ENCODE measurements at places on chromosomes 16 and 17.

DNA sequence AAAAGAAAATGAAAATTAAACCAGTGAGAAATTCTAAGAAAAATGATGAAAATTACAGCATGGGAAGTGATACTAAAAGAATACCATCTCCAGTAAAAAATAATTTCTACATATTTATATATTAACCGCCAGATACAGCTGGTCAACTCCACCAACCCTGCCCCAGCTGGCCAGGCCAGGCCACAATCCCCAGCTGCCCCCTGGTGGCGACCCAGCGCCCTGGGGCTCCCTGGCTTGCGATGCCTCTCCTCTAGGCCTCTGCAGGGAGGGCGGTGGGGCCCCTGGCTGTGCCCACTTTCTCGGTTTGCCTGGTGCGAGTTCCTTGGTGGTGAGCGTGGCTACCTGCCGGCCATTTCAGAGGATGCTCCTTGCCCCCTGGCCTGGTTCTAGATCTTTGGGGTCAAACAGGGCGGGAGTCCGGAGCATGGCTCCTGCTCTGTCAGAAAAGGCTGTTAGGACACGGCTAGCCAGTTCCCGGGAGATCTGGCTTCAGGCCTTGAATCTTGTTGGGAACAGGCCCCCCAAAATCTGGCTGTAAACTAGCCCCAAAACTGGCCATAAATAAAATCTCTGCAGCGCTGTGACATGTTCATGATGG lies 14.5 kb downstream of the GLIS2 start:
- DNase-seq = no peak

DNA sequence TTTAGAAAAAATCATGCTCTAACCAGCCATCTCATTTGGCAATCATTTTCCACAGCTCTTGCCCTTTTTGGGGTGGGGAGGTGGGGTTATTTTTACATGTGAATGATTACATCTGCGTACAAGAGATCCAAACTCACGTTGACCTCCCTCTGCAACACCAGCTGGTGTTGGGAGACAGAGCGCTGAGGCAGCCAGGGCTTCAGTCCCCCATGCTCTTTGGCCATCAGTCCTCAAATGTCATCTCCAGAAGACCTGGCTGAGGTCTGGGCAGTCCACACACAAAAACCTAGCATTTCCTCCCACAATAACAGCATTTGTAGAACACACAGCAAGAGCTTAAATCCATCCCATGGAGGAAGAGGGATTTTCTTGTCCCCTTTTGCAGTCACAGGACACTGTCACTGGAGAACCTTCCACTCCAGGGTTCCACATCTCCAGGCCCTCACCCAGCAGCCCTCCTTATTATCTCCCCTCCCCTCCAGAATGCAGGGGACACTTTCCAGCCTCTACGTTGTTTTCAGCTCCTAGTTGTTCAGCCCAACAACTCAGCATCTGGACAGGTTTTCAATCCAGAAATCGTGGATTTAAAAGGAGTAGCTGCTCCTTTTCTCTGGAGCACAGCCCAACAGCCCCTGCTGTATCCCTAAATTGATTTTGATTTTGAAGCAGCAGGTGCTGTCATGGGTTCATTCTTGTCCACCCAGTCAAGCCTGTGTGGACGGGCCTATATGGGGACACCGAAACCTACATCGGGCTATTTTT lies 21.1 kb downstream of the MEOX1 start:
- DNase-seq = no peak

- no peak for DNase-seq
Observed at GRCh38 chr17:50370052-50370451, 2.9 kb downstream of the MRPL27 start.

DNA sequence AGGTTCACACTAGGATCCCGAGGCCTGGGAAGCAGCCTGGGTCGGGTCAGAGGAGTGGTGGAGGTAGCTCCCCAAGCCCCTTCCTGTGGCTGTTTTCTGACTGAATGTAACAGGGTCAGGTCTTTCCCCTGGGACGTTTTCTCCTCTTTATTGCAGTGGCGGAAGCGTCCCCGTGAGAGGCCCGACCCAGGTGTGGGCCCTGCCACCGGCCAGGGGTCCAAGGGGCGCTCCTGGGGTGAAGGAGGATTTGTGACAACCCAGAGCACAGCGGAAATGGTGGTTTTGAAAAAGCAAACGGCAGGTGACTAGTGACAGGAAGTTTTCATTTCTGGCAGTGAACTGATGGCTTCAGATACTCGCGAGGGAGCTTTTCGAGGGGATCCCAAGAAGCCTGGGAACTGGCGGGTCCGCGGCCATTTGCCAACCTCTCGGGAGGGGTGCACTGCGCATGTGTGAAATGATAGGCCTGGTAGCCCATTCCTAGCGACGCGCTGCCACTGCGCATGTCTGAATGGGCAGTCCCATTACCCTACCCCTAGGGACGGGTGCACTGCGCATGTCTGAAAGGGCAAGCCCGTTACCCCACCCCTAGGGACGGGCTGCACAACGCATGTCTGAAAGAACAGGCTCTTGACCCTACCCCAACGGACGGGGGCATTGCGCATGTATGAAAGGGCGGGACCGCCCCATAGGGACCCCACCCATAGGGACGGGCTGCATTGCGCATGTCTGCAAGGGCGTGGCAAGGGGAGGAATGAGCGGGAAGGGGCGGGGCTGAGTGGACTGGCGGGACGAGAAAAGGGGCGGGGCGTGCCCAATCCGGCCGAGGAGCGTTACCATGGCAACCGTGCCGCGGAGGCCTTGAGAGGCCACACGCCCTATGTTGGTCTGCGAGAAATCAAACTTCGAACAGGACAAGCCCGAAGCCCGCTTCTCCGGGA lies 1747.9 kb downstream of the TP53TG3F start:
- DNase-seq = no peak

- DNase-seq = no peak
Observed at GRCh38 chr17:37637956-37638355, 5.3 kb downstream of the DDX52 start.

DNA sequence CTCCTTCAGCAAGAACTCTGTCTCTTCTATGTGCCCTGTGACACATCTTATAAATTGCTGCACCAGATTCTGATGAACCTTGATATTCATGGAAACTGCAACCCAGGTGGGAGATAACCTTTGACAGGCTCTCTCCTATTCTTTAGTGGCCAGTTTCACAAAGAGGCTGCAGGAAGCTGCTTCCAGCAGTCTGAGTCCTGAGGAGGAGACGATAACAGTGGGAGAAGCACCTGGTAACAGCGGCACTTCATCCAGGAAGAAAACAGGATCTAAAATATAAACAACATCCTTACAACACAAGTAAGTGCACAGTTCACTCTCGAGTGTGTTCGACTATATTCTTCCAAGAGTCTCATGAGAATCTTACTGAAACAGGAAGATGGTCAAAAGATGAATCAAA lies 180.1 kb downstream of the MAP2K6 start:
- no peak for DNase-seq

DNA sequence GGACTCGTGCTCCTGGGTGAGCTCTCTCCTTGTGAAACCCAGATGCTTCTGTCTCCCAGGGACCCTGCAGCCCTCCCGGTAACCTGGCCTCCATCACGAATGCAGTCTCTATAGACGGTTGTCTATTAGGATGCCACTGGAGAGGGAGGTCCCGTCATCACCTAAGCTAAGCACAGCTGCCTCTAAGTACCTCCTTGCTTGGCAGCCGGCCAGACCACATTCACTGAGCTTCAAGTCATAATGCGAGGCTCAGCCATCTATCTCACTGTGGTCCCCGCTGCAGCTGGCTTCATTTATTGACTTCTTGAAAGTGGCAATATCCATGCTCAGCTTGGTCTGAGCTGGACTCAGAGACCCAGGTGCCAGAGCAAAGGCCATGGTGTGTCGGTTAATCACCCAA lies 74.5 kb upstream of the HSBP1 start:
- DNase-seq = no peak

DNA sequence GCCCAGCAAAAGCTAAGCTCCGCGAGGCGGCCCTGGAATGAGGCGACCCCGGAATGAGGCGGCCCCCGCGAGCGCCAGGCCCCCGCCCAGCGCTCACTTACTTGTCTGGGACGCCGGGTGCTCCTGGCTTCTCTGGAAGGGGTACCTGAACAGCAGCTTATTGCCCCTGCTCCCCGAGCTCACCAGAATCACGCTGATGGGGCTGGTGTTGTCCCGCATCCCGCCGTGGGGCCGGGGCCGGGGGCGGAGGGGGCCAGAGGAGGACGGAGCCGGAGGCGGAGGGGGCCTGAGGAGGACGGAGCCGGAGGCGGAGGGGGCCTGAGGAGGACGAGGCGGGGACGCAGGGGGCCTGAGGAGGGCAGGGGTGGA lies 440 bp downstream of the NPRL3 start:
- no peak for DNase-seq

DNA sequence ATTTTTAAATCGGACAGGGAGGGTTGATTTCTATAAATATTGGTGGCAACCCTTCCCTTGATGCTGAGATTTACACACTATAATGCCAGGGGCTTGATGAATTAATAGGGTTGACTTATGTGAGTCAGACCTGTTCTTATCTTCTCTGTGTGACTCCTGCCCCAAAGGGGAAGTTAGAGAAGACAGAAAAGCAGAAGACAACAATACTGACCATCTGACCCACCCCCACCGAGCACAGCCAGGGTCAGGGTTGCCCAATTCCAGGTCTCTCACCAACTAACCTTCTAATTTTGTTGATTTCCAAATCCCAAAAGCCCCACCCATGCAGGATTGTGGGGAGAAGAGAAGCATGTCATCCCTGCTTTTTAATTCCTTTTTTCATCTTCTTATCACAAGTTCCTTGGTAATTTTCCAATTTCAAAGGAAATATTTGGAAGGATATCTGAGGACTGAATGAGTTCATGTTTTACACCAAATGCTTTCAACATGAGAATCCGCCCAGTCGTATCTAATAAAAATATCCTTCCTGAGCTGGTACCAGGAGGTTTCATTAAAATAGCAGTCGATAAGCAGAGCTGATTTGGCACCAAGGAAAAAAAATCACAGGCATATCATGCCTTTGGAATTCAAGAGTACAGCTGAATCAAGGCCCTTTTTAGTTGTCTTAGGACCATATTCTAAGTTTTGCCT lies 603.4 kb upstream of the CDH11 start:
- DNase-seq = no peak

- DNase-seq = no peak
Observed at GRCh38 chr17:53234138-53234537, 588.6 kb upstream of the KIF2B start.

GRCh38 chr16:82156761-82157533 lies 13.1 kb downstream of the MPHOSPH6 start:
- DNase-seq = no peak

GRCh38 chr17:52368886-52369285 lies 210.4 kb upstream of the CA10 start:
- DNase-seq = no peak

GRCh38 chr17:17951524-17951923 lies 20.7 kb downstream of the TOM1L2 start:
- no peak for DNase-seq

DNA sequence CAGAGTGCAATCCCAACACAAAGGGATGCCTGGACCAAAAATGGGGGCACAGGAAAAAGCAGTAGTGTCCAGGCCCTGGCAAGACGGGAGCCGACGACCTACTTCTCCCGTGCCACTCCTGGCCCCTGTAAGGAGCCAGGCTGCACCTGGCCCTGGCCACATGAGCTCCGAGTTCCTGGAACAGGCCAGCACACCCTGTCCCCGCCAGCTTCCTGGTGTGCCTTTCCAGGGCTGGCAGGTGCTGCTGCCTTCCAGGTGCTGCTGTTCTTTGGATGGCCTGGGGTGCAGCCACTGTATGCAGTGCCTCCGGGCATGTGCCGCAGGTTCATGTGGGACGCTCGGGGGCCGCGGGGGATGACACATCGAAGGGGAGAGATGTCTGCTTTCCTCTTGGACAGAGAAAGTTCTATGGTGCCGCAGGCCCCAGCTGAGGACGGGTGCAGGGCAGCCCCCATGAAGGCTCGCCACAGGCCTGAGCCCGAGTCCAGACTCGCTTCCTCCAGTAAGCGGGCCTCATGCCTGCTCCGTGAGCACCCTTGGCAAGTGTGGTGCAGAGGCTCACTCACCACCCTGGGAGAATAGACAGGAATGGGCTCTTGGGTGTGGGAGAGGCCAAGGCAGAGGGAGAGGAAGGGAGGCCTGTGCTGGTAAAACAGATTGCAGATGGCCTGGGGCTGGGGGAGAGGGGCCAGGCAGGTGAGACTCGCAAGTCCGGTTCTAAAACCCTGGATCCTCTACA lies 54.7 kb upstream of the FASN start:
- DNase-seq = no peak

GRCh38 chr16:20940871-20941635 lies 40.5 kb downstream of the LYRM1 start:
- no peak for DNase-seq

- DNase-seq = no peak
Observed at GRCh38 chr17:81083125-81083765, 48.3 kb downstream of the BAIAP2 start.

DNA sequence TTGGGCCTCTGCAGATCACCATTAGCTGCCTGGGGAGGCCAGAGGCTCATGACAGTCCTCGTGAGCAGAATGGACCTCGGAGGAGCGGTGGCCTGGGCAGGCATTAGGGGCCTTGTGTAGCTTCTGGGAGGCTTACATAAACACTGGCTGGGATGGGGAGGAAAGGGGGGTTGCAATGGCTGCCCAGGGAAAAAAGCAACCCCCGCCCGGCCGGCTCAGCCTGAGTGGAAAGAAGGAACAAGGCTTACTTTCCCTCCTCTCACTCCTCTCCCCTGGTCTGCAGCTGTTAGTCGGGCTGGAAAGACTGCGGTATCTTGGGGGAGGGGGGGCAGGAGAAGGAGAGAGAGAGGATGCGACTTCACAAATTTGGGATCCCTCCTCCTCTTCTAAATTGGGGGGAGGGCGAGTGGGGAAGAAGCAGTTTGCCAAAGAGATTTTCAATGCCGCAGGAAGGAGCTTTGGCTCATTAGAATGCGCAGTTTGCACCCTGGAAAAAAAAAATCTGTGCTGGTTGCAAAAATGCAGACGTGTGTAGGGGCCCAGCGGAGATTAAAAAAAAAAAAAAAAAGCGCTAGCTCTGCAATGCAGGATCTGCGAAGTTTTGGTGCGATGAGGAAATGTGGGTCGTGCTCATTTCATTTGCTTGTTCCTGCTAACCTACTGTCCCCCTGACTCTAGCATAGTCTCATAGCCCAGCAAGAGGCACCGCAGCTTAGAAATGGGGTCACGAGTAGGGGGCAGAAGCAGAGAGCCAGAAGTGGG lies 6.6 kb upstream of the NR1D1 start:
- no peak for DNase-seq

DNA sequence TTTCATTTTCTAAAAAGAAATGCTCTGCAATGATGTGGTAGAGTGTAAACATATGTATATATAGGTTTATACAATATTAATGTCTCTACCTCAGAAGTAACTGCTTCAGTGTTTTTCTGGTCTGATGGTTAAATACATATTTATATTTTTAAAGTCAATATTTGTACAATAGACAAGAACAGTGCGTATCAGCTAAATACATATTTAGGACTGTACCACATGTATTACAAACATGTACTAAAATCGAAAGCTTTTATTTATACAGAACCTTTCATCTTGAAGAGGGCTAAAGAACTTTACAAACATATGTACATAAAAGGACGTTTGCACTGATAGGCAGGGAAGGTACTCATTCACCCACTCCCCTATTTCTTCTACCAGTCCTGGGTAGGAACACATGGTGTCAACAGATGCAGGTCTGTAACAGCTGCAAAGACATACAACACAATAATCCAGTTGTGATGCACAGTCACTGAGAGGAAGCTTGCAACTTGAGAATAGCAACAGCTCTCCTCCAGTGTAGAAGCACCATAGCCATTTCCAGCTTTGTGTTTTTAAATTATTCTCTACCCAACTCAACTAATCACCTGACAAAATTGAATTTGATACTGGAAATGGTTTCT lies 206.9 kb upstream of the C17orf78 start:
- no peak for DNase-seq

Measured in cortex of kidney (tissue), 1 donor.